ENCODE measurements at places on chromosomes 3 and 15. TPM values are rescaled to one million over a fixed set of nuclear protein-coding genes. Genes with fewer than 3 reads are reported as not detected.
A peak's percentile ranks its signal among the peaks of the same experiment; 100 is the strongest.

Gene DLL4
- 0.32 TPM for polyA plus RNA-seq

- DNase-seq: no peak
Observed at GRCh38 chr3:9130345-9131305, 118.8 kb downstream of the SRGAP3 start.

Gene IL17RE
- 2.2 TPM for polyA plus RNA-seq

- no peak for DNase-seq
Observed at GRCh38 chr3:119585856-119586570, 6.7 kb downstream of the ADPRH start.

Gene SLC12A1
- not detected for polyA plus RNA-seq

- peak; percentile 77 for DNase-seq
Observed at GRCh38 chr3:66618066-66618465, 117.2 kb upstream of the LRIG1 start.

Gene NLGN1
- 15.5 TPM for polyA plus RNA-seq

DNA sequence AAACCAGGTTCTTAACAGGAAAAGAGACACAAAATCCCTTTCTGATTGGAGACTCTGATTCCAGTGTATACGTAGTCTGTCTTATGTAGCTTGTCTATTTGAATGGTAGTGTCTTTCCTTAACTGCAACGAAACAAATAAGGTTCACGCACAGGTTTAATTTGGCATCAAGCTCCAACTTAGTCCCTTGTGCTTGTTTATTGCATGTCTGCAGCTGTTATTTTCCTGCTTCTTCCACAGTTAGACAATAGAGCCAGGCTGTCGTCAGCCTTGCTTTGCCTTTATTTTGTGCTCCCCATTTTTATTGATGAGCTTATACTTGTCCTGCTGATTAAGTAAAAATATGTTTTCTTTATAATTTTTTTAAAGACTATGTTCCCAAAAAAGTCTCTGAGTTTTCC is 152.7 kb upstream of the CDIN1 start:
- DNase-seq: no peak

- DNase-seq: no peak
Observed at GRCh38 chr15:33027306-33028035, 167.0 kb downstream of the FMN1 start.

Gene PLA2G4E
- polyA plus RNA-seq: not detected

- DNase-seq: no peak
Observed at GRCh38 chr3:11436775-11437174, 164.6 kb downstream of the ATG7 start.

Gene PRR20G
- not detected for polyA plus RNA-seq

GRCh38 chr3:100080573-100080972 is 33.7 kb downstream of the FILIP1L start:
- DNase-seq: no peak

Gene TMEM40
- 0.20 TPM for polyA plus RNA-seq

DNA sequence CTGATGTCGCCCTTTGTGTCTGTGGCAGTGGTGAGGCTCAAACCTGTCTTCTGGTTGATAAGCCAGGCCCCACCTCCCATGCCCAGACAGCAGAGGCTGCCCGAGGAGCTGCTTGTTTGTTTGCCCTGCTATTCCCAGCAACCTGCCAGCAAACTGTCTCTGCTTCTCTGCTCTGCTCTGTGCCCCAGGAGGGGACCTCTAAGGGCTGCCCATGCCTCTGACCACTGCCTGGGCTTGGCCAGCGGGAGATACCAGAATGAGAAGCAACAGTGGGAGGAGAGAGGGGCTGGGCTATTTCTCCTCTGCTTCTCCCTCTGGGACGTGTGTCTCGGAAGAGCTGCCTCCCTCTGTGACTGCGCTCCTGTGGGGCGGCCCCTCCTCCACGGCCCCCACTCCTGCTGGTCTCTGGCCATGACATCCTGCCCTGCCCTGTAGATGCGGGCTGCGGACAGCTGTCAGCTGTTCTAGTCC is 213.1 kb downstream of the RPLP1 start:
- no peak for DNase-seq

GRCh38 chr3:131020122-131020693 is 6.4 kb downstream of the ASTE1 start:
- no peak for DNase-seq

Gene TRANK1
- 11.3 TPM for polyA plus RNA-seq

- no peak for DNase-seq
Observed at GRCh38 chr15:28132524-28133275, 33.6 kb upstream of the OCA2 start.

DNA sequence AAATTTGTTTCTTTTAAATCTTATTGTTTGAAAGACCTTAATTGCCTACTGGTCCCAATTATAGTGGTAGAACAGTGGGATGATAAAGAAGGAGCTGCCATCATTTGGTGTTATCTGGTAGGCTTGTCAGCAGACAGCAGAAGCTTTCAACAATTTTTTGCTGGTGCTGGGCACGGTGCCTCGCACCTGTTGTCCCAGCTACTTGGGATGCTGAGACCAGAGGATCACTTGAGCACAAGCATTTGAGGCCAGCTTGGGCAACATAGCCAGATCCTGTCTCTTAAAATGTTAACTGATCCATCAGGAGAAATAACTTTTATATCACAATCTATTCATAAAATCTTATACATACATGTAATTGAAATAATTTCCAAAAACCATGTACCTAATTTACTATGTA is 36.0 kb downstream of the SENP5 start:
- no peak for DNase-seq

Gene C2CD4A
- polyA plus RNA-seq: not detected

Gene CPA3
- polyA plus RNA-seq: 5.2 TPM

GRCh38 chr15:89480505-89480904 is 15.9 kb downstream of the RHCG start:
- no peak for DNase-seq

Gene IGSF11
- 0.05 TPM for polyA plus RNA-seq

Gene RLBP1
- not detected for polyA plus RNA-seq

Gene GP9
- polyA plus RNA-seq: not detected

GRCh38 chr15:94443186-94443585 is 211.8 kb downstream of the MCTP2 start:
- DNase-seq: no peak

Gene RTP1
- not detected for polyA plus RNA-seq

Gene MCTP2
- polyA plus RNA-seq: 9.5 TPM

GRCh38 chr3:141240286-141240685 is 8.7 kb downstream of the PXYLP1 start:
- DNase-seq: no peak

DNA sequence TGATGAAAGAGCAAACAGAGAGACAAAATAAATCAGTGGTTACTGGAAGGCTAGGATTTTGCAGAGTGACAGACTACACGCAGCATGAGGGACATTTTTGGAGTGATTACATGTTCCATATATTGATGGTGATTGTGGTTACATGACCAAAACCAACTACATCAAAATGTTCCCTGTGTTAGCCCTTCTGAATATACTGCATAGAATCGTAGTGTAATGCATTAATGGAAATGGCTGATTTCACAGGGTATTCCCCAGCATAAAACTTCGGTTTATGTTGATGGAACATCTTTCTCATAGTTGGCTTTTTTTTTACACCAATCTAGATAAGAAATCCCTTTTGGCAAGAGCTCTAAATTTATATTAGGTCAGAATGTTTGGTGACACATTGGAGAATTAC is 191.3 kb upstream of the CMC1 start:
- no peak for DNase-seq

GRCh38 chr3:110414855-110415254 is 656.8 kb upstream of the NECTIN3 start:
- peak; percentile 35 for DNase-seq

Gene TPRG1
- polyA plus RNA-seq: 0.16 TPM

- DNase-seq: no peak
Observed at GRCh38 chr3:5123937-5124336, 1.8 kb downstream of the ARL8B start.

- no peak for DNase-seq
Observed at GRCh38 chr3:62995119-62995518, 119.9 kb upstream of the CADPS start.

Gene ACTRT3
- polyA plus RNA-seq: 2.3 TPM

Gene SENP7
- 4.2 TPM for polyA plus RNA-seq

DNA sequence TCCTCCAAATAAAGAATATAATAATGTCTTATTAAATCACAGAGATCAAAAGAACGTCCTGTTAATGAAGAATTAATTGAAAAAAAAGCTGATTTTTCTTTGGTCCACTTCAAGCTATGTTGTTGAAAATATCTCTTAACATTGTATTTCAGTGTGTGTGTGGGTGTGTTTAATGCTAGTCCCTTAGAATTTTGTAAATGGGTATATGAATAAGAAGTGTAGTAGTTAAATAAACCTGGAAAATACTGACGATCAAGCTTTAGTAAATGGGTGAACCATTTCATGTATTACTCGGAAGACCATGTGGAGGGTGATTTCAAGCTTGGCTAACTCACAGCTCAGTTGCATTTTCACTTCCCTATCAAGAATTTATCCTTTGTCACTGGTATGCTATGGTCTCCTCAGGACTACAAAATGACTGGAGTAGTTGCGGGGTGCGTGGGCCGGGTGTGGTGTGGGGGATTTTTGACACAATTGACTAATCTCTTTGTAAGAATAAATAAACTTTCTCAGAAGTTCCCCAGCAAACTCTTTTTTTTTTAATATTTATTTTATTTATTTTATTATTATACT is 586.4 kb downstream of the GRM7 start:
- no peak for DNase-seq

DNA sequence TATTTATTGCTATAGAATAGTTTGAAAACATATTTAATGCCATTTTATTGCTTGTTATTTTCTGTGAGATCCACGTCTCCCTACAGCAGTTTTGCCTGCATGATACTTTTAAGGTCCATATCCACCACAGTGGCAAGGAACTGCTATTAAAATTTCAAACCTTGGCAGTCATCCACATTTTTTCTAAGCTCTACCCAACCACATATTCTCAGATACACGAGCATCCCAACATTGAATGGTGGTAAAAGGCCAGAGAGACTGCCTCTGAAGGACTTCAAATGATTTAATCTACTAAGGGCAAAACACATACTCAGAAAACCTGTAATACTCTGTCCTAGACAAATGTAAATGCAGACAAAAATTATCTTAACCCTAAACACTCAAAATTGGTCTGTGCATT is 173.1 kb downstream of the ERC2 start:
- no peak for DNase-seq

GRCh38 chr3:30681649-30682211 is 75.3 kb downstream of the TGFBR2 start:
- no peak for DNase-seq

Gene B2M
- polyA plus RNA-seq: 2,480 TPM

GRCh38 chr3:170598091-170598502 is 12.2 kb upstream of the SLC7A14 start:
- no peak for DNase-seq

DNA sequence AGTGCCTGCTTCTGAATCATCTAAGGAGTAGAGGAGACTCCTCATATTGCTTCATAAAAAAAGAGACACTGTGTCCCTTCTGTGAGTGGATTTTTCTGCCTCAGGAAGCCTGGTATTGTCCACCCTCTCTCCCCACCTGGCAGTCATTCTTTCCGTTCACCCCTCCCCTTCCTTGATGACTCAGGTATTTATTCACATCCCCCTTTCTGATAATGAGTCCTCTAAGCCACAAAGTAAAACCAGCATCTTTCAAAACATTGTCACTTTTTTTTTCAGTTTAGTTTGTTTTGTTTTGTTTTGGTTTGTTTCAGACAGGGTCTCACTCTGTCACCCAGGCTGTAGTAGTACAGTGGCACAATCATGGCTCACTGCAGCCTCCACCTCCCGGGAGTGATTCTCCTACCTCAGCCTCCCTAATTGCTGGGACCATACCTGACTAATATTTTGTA is 65.2 kb upstream of the UBE2E1 start:
- DNase-seq: no peak

GRCh38 chr3:116920826-116921610 is 211.4 kb downstream of the TUSC7 start:
- no peak for DNase-seq

- peak; percentile 51 for DNase-seq
Observed at GRCh38 chr15:96247621-96248305, 82.7 kb upstream of the NR2F2 start.

DNA sequence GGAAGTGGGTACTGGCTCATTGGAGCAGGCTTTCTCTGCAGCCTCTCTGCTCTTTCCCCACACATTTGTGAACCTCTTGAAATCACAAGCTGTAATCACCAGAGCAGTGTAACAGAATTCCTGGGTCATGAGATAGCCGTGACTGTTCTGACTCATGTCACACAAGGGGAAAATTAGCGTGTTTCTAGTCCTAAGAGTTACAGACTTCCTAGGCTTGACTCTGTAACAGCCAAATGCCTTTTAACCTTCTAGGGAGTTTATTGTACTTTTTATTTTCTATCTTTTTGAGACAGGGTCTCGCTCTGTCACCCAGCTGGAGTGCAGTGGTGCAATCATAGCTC is 54.7 kb upstream of the TRAK1 start:
- DNase-seq: peak; percentile 92

DNA sequence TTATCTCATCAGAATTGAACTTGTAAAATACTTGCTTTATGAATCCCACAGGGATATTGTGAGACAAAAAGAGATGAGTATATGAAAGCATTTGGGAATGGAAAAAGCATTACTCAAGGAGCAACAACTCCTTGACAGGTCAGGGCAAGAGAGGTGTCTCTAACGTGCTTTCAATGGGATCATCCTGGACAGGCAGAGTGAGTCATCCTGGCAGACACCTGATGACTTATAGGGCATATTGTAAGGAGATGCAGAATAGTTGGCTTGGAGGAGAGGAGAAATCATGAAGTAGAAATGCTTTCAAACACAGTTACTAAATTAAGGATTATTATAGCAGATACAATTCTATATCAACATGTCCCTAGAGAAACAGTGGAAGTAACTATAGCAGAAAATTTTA is 71.9 kb upstream of the THSD4 start:
- DNase-seq: no peak

- DNase-seq: no peak
Observed at GRCh38 chr3:13713396-13713795, 164.5 kb downstream of the FBLN2 start.

Gene SEMA3B
- 59.0 TPM for polyA plus RNA-seq

All from BJ (cell line).